ENCODE measurements at places on chromosomes 16 and 17.

DNA sequence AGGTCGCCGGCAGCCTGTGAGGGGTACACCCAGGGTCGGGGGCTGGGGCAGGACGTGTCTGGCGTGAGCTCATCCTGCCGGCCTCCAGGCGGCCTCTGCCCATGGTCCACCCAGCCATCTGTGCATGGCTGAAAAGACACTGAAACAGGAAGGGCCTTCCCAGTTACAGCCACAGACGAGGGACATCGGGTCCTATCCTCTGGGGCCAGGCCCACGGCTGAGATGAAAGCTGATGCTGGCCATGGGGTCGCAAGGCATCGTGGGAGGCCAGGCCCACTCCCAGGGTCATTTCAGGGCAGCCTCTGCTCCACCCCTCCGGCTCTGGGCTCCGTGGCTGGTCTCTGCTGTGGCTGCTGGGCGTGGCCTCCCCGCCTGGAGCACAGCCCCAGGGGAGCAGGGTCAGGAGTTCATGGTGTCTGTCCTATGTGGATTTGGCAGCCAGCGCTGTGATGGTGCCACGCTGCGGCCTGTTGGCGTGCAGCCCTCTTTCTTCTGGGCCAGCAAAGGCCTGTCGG, 16.6 kb upstream of the ATP6V0C start:
- DNase-seq: no peak

DNA sequence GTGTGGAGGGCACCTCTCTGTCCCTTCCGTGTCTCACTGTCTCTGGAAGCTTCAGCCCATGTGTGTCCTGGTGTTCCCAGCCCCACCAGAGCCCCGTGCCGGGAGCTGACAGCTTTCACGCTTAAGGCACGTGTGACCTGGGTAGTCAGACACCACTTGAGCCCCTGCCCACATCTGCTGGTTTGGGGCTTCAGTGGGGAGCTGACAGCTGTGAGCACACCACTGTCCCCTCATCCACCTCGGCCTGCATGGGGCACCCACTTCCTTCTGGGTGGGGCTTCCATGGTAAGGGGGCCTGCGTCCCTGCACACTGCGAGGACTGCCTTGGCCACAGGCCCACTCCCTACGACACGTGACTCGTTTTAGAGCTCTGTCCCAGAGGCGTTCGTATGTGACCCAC, 2.6 kb upstream of the TEDC2 start:
- no peak for DNase-seq

DNA sequence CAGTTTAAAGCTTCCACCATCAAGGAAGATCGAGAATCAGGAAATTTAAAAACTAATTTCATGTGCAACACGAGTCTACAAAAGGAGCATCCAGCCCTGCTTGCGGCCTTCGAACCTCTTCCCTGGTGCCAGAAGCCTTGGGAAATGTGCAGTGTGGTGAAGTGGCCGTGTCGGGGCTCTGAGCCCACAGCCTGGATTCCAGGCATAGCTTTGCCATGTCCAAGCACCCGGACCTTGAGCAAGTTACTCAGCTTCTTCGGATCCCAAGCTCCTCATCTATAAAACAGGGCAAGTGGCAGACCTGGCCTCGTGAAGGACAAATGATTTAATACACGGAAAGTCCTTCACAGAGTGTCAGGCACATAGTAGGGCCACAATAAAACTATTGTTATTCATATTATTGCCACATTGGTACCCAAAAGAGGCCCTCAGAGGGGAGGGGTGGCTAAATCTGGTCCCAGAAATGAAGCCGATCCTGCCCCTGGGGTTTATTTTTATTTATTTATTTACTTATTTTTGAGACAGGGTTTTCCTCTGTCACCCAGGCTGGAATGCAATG, 34.8 kb downstream of the COTL1 start:
- DNase-seq: no peak

- DNase-seq: no peak
These were observed 27.7 kb upstream of the CORO6 start for GRCh38 chr17:29650396-29650795.

DNA sequence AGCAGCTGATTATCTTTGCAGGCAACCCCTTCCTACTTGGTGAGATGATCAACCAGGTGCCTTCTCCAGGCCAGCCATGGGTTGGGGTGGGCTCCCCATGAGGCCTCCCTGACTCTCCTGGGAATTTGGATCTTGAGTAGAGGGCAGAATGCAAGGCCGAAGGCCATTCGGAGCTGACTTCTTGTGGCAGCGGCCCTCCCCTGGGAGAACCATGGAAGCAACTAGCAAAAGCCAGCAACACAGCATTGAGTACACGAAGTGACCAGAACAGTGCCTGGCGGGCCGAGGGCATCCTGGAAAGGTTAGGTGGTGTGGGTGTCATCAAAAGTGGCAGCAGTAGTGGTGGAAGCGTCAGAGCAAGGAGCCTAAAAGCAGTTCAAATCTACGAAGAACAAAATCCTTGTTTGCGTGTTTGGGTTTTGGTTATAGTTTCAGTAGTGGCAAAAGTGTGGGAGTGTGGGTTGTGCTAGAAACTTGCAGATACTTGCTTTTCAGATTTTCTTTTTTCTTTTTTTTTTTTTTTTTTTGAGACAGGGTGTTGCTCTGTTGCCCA, 2.0 kb upstream of the ALDH3A1 start:
- DNase-seq: no peak

DNA sequence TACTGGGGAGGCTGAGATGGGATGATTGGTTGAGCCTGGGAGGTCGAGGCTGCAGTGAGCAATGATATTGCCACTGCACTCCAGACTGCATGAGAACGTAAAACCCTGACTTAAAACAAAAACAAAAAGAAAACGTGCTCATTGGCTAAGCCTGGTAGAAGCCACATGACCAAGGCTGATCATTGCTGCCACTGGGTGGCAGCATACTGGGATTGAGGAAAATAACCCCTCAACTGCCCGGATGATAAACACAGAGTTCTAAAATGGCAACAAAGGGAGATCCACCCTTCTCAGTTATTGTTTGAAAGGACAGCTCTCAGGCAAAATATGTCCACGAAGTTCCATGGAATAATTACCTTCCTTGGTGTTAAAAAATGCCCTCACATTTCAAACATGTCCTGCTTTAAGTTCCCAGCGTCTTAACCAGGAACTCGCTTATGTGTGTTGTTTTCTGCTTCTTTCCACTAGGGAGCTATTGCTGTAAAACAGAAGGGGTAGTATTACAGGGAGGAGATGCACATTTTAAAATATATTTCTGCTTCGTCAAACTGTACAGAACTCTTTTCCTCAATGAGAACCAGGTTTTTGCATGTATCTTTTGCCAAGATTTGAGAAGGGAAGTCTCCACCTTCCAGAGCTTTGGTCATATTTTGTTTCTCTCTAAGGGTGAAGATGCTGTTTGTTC, 675.3 kb downstream of the MAF start:
- DNase-seq: no peak

DNA sequence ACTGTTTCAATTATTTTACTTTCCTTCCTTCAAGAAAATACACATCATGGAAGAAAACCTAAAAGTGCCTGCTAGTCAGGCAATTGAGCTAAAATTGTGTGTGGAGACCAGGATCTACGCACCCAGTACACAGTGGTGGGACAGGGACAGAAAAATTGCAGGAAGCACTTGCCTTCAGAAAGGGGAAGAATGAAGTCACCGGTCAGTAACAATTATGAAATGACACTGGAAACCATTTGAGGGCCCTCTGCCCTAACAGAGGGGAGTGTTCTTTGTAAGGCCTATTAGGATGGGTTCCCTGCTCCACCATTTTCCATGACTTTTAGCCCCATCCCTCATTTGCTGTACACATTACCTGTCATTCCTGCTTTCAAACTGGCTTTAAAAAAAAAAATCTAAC, 4.5 kb upstream of the PHAF1 start:
- no peak for DNase-seq

- no peak for DNase-seq
These were observed 45.1 kb downstream of the RGS9 start for GRCh38 chr17:65182233-65182632.

- no peak for DNase-seq
These were observed 72.4 kb downstream of the TTC19 start for GRCh38 chr17:16072031-16072430.

DNA sequence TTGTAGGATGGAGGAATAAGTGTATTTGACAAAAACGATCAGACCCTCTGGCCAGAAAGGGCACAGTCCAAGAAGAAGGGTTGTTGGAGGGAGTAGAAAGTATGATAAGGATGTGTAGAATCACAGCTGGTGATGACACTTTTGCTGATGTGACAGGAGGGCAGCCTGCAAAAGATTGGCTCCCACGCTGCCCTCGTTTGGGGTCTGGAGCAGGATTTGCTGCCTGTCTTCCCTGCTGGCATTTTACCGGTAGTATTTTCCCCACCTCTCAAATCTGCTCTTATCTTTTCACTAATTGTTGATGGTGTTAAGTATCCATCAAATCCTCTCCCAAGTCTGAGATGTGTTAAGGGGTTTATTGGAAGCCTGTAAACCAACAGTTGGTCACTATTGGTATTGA, 208.8 kb downstream of the CCDC182 start:
- DNase-seq: no peak

- no peak for DNase-seq
These were observed 126.6 kb downstream of the ANKRD11 start for GRCh38 chr16:89363621-89364393.

GRCh38 chr16:1291576-1291974, 17.9 kb upstream of the UBE2I start:
- peak; percentile 69 for DNase-seq

DNA sequence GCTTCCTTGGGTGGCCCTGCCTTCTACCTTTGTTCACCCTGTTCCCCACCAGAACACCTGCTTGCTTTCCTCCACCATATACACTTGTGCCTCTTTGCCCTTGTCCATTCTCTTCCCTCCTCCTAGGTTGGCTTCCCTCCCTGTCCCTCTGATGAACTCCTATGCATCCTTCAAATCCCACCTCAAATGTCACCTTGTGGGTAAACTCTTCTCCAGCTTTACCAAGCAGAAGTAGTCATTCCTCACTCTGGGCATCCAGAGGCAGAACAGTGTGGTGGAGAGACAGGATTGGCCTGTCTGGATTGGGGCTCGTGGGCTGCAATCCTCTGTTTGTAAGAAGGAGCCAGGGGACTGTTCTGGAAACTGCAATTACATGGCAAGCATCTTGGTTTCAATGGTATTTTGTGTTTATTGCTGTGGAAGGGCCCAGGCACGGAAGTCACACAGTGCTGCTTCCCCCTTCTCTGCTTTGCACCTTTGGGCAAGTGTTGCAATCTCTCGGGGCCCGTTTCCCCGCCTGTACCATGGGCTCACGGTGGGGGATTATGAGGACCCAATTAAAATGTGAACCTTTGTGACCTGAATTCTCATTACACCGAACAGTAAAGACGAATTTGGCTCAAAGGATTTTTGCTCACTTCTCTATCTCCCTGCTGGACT, 21.9 kb upstream of the NXPH3 start:
- DNase-seq: no peak

DNA sequence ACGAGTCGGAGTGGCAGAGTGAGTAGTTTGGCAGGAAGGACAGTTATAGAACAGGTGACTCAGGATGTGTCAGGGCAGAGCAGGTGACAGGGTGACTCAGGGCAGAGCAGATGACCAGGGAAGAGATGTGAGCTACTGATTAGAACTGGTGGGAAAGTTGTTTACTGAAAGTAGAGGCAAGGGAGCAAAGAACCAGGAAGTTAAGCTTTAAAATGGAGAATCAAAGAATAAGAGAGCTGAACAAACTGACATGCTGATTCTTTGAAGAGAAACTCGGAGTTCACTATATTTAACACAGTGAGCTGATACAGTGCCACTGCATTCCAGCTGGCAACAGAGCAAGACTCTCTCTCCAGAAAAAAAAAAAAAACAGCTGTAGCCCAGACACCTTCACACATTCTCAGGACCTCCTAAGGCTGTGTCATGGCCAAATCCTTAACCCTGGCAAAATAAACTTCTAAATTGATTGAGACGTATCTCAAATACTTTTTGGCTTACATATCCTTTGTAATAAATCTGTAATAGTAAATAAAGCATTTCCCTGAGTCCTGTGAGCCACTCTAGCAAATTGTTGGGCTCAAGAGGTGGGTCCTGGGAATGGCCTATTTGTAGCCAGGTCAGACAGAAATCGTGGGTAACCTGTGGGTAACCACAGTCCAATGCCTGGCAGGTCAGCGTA, 12.3 kb upstream of the UBE2I start:
- no peak for DNase-seq

- no peak for DNase-seq
These were observed 428 bp downstream of the PHF12 start for GRCh38 chr17:28950752-28951427.

- DNase-seq: no peak
These were observed 74.8 kb downstream of the XYLT1 start for GRCh38 chr16:17395849-17396480.

DNA sequence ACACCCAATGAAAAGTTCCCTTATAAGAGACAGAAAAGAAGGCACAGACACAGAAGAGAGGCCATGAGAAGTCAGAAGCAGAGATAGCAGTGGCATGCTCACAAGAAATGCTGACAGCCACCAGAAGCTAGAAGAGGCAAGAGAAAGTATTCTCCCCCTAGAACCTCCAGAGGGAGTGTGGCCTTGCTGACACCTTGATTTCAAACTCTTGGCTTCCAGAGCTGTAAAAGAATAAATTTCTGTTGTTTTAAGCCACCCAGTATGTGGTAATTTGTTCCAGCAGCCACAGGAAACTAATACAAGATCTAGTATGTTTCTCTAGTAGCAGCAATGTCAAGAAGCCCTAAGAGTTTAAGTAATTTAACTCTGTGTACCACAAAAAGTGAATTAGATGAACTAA, 87.2 kb upstream of the NOG start:
- no peak for DNase-seq

GRCh38 chr17:50594892-50595291, 34.4 kb downstream of the CACNA1G start:
- no peak for DNase-seq

All from left kidney (tissue), 8 donors.